CD8-positive, alpha-beta memory T cell (primary cell): ENCODE measurements at places on chromosomes 2 and 18.

DNA sequence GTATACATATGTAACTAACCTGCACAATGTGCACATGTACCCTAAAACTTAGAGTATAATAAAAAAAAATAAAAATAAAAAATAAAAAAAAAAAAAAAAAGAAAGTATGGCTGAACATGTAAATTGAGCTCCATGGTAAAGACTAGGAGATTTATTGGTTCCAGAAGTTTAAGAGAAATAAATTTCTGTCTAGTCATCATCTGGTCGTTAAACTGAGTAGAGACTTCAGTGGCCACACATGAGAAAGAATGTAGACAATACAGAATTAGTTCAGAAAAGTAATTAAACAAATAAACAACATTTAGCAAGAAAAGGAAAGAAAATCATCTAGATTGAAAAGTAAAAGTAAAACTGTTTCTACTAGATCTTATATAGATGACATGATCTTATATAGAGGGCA lies 12.4 kb upstream of the KCNE4 start:
- no peak for DNase-seq

GRCh38 chr2:75033516-75033915 lies 75.1 kb downstream of the POLE4 start:
- DNase-seq = no peak

DNA sequence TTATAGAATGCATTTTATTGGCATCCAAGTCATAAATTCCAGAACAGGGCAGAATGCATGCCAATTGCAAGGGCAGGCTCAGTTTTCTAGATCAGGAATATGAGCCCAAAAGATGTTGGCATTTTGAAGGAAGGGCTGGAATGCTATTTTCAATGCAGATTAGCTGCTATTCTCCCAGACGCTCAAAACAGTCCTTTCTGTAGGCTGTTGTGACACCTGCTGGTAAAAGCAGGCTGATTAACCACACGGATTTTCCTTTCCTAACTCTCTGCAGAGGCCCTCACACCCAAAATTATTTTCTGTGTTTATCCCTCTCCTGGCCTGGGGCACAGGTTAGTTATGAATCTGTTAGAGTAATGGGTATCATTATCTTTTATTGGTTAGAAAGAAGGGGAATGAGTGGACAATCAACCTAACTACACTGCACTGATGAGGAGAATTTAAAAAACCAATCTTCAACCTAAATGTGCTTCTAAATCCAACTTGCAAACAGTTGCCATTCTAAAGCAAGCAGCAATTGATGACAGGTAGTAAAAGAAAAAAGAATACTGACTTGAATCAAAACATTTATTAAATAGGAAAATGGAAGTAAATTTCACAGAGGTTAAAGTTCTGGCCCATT lies 94.0 kb downstream of the PLA2R1 start:
- DNase-seq = no peak

DNA sequence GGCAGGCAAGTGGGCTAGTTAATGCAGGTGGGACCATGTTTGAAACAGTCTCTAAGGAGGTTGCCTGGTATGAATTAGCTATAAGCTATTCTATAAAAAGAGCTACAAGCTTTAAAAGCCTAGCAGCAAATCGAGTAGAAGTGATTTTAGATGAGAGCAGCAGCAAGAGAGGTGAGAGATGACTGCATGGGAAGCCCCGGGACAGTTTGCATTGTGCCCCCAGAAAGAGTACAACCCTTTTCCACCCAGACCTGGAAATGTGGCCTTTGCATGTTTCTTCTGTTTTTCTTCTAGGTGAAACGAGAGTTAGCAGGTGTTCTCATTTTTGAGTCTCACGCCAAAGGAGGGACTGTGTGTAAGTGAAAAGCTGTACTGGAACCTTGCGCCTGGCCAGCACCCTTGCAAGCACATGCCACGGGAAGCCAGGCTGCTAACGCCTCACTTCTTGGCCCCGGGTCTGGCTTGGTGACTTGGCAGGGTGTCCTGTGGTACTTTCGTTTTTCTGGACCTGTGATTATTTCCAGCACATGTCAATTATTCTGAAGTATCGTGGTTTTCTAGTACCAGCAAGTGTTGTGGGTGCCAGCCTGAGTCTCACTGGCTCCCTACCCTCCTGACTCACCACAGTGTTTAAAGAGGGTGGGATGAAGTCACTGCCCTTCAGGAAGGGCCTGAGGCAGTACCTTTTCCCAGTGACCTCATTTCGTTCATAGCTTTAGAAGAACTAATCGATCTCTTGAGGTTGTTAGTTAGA lies 90.3 kb upstream of the MAP3K20 start:
- no peak for DNase-seq

- no peak for DNase-seq
Observed at GRCh38 chr2:66127061-66127460, 307.9 kb upstream of the MEIS1 start.

DNA sequence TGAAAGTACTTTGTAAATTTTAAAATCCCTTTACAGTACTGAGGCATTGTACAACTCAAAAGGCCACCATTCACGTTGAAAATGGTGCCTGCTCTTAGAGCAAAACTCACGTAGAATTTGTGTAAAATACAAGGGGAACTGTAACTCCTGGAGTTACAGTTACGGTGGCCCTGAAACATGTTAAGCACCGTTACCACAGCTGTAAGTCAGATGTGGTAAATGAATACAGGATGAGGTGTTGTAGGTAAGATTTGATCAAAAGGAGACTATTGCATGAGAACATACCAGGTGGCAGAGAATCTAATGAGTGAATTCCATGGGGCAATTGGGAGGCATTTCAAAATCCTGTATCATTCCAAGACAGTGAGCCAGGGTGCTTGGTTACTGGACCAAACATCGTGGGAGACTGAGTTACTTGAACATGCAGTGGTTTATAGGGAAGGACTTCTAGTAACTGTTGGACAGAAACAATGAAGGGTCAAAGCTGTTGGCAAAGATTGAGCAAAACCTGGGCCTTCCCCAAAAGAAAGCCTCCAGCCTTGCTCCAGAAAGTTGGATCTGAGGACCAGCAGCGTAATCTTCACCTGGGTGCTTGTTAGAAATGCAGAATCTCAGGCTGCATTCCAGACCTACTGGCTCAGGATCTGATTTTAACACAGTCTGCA lies 535.8 kb upstream of the POU3F3 start:
- no peak for DNase-seq

GRCh38 chr2:63500398-63500797 lies 87.9 kb downstream of the WDPCP start:
- no peak for DNase-seq
